ENCODE measurements at places on chromosomes 5 and 9.

GRCh38 chr5:178227138-178227659, 5.4 kb downstream of the PHYKPL start:
- DNase-seq: no peak

DNA sequence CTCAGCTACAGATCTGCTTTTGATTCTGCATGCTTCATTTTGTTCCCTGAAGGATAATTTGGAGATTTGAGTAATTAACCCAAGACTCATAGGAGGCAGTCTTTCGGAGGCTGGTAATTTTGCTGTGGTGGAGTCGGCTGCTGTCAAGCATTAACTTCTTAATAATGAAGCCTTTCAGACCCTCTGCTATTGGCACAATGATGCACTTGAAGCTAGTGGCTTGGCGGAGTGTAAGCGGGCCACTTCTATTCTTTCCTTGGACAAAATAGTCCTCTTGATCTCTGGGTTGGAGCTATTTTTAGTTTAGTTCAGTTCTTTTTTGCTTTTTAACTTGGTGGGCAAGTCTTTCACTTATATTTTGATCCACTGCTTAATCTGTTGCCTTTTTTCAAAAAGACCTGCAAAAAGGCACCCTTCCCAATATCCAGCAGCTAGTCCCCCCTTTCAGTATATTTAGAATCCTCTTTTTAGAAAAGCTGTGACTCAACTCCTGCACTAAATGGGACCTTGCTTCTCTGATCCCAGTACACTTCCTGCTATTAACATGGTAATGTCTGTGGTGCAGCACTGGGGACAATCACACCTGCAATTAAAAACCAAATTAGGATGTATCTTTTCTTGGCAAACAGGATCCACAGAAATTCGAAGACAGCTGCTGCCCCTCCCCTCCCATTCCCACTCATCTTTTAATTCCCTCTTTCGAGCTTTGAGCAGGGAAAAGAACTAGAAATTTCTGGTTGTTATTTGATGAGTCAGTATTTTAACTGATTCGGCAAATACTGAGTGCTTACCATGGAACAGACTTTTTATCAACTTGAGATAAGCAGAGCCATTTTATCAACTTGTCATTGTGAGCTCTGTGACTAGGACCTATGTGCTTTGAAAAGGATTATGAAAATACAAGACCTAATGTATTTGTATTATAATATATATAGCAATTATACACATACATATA, 169.4 kb upstream of the ANKRD55 start:
- DNase-seq: no peak

DNA sequence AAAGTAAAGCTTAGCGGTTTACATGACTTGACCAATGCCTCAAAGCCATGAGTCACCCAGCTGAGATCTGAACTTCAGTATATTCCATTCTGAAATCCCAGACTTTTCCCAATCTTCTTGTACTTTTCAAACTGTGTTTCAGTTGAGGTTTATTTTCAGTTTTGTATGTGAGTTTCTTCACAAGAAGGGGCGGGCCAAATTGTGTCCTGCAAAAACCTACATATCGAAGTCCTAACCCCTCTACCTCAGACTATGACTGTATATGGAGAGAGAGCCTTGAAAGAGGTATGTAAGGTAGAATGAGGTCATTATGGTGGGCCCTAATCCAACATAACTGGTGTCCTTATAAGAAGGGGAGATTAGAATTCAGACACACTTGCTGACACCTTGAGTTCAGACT, 666 bp upstream of the TLR4 start:
- no peak for DNase-seq

DNA sequence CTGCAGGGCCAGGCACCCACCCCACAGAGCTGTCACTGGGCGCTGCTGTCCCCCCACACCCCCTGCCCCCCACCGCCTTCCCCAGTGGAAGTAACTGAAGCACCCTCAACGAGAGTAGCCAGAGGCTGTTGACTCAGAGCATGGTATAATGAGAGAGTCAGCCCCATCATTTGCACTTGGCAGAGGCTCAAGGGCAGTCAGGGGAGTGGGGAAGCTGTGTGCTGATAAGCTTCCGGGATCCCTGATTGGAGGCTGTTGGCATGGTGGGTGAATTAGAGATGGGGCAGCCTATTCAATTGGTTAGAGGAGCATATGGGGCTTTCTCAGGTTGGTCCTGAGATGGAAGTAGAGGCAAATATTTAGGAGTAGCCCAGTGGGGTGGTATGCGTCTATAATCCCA, 77.1 kb upstream of the GOLM1 start:
- no peak for DNase-seq

DNA sequence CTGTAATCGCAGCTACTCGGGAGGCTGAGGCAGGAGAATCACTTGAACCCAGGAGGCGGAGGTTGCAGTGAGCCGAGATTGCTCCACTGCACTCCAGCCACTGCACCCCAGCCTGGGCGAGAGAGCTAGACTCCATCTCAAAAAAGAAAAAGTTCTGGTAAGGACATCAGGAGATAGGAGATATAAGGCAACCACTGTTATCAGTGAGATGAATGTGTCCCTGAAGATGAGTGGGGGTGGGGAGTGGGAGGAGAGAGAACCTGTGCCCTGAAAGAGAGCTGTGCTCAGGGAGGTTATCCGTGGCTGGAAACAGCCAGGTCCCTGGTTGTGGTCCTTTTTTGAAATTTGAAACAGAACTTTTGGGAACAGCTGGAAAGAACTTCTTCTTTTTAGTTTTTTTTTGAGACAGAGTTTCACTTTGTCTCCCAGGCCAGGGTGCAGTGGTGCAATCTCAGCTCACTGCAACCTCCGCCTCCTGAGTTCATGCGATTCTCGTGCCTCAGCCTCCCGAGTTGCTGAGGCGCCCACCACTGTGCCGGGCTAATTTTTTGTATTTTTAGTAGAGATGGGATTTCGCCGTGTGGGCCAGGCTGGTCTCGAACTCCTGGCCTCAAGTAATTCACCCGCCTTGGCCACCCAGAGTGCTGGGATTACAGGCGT, 2.6 kb downstream of the PTPA start:
- DNase-seq: no peak

- no peak for DNase-seq
These were observed 157.0 kb upstream of the RAI14 start for GRCh38 chr5:34499001-34499734.

- no peak for DNase-seq
These were observed 451.9 kb downstream of the TMEM38B start for GRCh38 chr9:106146066-106146840.

GRCh38 chr5:92508271-92508670, 1072.7 kb downstream of the NR2F1-AS1 start:
- no peak for DNase-seq

DNA sequence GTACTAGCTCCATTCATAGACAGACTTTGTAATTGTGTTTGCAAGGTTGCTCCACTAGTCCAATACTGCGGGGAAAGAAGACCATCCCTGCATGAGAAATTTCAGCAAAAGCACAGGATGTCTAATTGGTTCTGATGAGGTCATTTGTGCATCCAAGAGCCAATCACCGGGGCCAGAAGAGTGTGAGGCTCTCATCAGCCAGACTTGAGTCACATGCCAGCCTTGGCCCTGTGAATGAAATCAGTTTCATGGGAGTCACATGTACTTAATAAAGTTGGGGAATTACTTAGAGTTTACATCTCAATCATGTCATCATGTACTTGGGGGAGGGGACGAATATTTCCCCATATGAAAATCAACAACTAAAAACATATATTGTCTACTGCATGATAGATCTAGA, 1236.0 kb downstream of the MAT2B start:
- no peak for DNase-seq

- DNase-seq: no peak
These were observed 1.2 kb upstream of the RFK start for GRCh38 chr9:76395381-76395780.

GRCh38 chr5:167920589-167920988, 370.9 kb upstream of the WWC1 start:
- DNase-seq: no peak

GRCh38 chr5:143592648-143593047, 189.2 kb upstream of the NR3C1 start:
- DNase-seq: no peak

DNA sequence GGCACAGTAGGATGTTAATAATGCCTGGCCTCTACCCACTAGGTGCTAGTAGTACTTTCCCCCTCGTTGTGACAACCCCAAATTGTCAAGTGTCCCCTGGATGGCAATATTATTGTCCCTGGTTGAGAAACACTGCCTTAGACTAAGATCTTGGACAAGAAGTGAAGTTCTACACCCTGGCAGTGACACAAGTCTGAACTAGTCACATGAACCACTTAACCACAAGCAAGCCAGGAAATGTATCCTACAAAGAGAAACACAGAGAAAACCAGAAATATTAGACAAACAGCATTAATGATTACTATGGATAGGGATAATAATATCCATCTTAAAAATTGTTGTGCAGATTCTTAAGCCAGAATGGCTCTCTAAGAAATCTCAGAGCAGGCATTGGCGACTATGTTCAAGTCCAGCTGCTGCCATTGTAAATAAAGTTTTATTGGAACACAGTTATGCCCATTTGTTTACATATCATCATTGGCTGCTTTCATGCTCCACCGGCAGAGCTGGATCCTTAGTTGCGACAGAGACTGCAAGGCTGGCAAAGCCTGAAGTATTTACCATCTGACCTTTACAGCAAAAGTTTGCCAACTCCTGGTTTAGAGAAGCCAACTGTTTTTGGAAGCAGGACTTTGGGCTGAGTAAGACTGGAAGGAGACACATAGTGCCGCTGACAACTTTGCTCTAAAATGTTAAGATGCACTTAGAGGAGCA, 80.8 kb downstream of the NTRK2 start:
- no peak for DNase-seq

DNA sequence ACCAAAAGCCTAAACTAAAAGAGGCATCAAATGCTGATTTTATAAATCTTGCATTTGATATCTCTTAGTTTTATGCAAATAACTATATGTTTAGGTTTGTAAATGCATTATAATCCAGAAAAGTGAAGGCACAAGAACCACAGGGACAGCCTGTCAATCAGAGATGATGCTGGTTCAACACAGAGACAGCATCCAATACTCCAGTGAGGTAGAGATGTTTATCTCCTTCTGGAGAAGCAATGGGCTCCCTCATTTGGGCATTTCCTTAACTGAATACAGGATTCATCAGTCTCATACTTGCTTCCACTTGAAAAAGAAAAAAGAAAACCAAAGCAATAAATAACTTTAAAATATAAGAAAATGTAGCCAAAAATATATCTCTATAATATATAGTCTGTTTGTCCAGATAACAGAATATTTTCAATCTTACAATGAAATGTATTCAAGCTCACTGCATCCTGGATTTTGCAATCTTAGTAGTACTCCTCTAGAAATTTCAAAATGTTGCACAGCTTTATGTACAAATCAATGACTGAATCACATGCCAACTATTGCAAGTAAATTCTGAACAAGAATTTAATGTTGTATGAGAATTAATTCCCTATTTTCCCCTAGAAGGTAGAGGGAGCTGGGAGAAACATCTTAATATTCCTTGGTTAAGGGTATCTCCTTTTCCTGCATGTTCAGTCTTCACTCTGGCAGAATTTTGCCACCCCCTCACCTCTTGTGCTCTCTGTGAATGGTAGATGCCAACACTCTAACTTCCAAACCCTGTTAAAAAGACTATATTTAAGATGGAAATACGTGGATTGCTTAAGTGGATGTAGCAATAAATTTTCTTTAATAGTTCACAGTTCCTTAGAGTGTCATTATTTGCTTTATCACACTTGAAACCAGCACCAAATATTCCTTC, 191.1 kb upstream of the GAS1 start:
- no peak for DNase-seq

DNA sequence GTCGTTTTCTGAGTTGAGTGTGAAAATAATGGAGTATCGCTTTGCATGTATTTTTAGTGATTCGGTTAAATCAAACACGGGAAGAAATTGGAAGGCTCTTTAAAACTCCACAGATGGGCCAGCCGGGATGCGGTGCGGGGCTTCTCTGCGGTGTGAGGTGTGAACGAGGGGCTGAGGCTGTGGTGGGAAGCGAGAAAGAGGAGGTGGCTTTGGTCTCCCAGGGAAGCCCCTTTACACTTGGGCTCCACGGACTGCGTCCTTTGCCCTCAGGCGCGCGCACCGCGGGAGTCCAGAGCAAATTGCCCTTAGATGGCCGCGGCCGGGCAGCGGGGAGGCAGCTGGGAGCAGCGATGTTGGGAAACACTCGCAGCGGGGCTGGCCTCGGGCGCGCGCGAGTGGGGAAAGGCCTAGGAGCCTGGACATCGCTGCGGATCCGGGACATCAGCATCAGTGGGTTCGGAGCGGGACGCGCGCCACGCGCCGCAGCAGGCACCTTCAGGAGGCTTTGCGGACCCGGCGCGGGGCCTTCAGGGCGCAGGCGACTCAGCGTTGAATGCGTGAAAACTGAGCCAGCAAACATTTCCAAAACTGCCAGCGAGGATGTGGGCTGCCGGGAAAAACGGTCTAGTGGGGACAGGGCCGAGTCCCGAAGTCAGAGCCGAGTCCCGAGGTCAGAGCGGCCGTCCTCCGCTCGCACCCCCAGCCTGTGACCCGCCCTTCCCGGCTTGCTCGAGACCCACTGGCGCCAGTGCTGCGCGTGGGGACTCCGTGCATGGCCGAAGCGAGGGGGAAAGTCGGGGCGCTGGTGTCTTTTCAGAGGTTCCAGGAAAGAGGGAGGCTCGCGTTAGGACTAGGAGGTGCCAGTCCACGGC, 6.5 kb downstream of the IRX1 start:
- DNase-seq: no peak

DNA sequence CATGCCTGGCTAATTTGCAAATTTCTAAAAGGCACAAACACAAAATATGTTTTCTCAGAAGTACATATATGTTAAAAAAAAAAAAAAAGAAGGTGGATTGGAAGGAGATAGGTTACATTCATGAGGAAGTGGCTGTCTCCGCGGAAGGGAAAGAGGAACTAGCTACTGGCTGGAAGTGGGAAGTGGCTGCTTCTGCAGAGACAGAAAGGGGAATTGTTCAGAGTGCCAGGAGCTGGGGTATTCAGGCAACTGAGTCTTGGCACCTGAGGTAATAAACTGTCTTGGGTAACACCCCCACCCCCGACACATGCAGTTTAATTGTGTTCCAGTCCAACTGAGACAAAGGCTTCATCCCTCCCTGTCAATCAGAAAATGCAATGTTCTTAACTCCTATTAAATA, 45.6 kb downstream of the S1PR3 start:
- DNase-seq: no peak
